ENCODE measurements at places on chromosomes 7 and 10. TPM values are rescaled to one million over a fixed set of nuclear protein-coding genes. Genes with fewer than 3 reads are reported as not detected.

FAM241B gene
- 0.87 TPM for total RNA-seq

OR6B1 gene
- not detected for total RNA-seq

NPC1L1 gene
- under 0.01 TPM for total RNA-seq

UPK3B gene
- total RNA-seq, result not detected

DDC gene
- not detected for total RNA-seq

NPY4R2 gene
- total RNA-seq, result not detected

KCNIP2 gene
- 0.62 TPM for total RNA-seq

TMEM209 gene
- 10.0 TPM for total RNA-seq

SLC26A4 gene
- 0.44 TPM for total RNA-seq

DENND2A gene
- total RNA-seq, result 14.9 TPM

FRA10AC1 gene
- total RNA-seq, result 9.5 TPM

IFIT5 gene
- total RNA-seq, result 30.1 TPM

NUTM2D gene
- 0.62 TPM for total RNA-seq
